NCI-H2227 treated with DMSO at 0.1 percent for 48 hours (cell line): ENCODE measurements at places on chromosomes 4 and X.

- DNase-seq = no peak
These were observed 178.4 kb upstream of the GPR101 start for GRCh38 chrX:137212078-137212632.

GRCh38 chrX:20515841-20516461 is 249.2 kb upstream of the RPS6KA3 start:
- no peak for DNase-seq

GRCh38 chrX:42519666-42520231 is 258.2 kb downstream of the PPP1R2C start:
- DNase-seq = no peak

DNA sequence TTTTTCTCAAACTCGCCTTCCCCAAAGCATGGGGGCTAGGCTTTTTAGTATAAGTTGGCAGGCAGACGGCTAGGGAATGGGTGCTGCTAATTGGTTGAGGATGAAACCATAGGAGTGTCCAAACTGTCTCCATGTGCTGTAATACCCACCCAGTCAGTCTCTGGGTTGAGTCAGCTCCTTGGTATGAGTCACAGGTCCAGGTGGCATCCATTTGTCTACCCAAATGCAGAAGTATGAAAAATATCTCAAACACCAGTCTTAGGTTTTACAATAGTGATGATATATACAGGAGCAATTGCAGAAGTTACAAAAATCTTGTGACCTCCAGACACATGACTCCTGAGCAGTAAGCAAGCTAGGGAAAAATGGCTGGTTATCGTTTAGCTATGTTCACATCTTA is 27.4 kb upstream of the CCSER1 start:
- no peak for DNase-seq

DNA sequence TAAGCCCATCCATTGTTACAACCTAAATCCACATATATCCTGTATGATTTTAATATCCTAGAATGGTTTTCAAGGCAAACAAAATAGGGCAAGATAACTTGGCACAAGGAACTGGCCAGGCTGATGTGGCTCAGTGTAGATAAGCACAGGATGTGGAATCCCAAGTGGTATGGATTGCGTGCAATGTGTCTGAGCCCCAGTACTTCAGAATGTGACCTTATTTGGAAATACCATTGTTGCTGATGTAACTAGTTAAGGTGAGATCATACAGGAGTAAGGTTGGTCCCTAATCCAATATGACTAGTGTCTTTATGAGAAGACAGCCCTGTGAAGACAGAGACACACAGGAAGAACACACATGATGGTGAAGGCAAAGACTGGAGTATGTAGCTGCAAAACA is 72.4 kb downstream of the IL21 start:
- no peak for DNase-seq

DNA sequence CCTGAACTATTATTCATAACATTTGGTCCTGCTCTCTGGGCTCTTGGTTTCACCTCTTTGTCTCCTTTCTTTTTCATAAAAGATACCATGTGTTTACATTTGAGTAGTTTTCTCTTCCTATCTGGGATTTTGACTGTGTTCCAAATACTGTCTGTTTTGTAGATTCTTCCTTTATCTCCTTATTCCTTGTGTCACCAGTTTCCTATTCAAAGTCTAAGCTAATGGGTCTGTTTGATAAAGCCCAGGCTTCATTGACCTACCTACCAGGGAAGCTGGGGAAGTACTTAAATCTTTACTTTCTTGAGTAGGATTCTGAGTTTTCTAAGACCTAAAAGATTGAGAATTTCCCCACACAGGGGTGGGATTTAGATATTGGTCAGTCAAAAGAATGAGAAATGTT is 409.5 kb downstream of the RAPGEF2 start:
- no peak for DNase-seq

DNA sequence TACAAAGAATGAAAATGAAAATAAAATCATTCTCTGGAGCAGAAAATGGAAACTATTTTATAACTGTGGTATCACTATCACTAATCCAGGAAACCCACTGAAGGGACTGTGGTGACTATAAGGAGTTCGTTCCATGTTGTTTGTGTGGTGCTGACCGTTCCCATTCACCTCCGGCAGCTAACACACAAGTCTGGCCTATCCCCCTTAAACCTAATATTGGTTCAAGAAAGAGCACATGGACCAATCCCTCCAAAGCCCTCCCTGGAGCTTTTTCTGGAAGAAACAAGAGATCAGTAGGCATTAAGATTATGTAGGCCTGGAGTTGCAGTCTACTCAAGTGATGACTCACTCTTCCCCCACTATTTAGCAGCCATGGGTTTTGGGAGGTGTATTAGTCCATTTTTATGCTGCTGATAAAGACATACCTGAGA is 25.9 kb upstream of the FAM241A start:
- no peak for DNase-seq

DNA sequence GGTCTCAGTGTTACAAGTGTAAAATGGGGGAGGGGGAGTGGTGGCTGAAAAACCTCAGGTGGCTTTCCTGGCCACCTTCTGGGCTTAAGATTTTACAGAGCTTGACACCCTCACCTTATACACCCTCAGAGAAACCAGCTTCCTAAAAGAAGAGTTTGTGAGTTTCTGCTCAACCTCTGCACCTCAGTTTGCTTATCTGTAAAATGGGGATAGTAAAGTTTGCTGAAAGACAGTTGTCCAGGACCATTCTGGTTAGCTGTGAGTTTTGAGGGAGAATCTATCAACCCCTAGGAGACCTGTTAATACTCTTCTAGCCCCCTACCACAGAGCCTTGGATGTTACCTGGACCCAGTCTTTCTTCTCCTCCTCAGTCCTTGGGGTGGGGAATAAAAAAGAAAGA is 9.7 kb downstream of the TSR2 start:
- DNase-seq = no peak

GRCh38 chr4:76779740-76780459 is 118.0 kb downstream of the SOWAHB start:
- DNase-seq = no peak

DNA sequence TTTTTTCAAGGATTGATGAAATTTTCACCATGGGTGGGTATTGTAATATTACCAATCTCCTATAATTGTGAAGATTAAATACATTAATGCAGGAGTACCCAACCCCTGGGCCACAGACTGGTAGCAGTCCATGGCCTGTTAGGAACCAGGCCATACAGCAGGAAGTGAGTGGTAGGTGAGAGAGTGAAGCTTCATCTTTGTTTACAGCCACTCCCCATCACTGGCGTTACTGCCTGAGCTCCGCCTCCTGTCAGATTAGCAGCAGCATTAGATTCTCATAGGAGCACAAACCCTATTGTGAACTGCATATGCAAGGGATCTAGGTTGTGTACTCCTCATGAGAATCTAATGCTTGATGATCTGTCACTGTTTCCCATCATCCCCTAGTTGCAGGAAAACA is 15.1 kb downstream of the RAPGEF2 start:
- no peak for DNase-seq

DNA sequence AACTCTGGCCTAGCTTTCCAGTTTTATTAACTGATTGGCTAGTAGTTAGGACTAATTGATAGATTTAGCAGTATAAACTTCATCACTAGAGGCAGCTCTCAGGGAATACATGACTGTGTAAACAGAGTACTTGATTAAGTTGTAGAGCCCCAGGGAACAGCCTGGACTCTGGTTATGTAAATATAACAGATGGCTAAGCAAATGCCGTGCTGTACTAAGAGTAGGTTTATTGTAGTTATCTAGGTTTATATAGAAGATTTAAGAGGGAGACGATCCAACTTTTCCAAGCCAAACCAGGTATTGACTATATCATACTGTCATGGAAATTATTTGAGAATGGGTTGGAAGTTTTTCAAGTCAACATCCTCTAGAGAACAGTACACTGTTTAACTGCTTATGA is 463.4 kb upstream of the GRID2 start:
- DNase-seq = no peak

- DNase-seq = no peak
These were observed 49.8 kb downstream of the RAB33B start for GRCh38 chr4:139503622-139504166.

GRCh38 chr4:25533256-25533655 is 122.4 kb upstream of the SLC34A2 start:
- no peak for DNase-seq

DNA sequence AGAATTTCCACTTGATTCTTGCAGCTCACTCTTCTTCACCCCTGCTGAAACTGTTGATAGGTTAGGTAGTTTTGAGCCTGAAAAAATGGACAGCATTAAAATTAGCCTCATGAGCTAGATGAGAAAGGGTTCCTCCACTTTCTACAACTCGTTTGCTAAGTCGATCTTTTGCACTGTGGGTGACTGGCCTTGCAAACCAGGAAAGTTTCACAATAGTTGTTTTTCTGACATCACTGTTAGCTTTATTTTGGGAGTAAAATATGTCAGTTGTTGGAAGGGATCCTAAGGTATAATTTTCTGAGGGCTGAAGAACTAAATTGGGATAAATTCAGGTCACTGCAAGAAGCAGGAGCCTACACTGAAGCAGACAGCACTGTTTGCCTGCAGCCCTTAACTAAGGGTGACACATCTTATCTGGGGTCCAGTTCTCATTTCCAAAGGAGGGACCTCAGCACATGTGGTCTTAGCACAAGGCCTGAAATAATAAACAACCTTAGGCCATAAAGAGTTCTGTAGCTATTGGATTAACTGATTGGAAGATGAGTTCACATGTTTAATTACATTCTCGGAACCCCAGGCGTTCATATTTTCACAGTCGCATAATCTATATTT is 29.1 kb downstream of the ANAPC4 start:
- no peak for DNase-seq

DNA sequence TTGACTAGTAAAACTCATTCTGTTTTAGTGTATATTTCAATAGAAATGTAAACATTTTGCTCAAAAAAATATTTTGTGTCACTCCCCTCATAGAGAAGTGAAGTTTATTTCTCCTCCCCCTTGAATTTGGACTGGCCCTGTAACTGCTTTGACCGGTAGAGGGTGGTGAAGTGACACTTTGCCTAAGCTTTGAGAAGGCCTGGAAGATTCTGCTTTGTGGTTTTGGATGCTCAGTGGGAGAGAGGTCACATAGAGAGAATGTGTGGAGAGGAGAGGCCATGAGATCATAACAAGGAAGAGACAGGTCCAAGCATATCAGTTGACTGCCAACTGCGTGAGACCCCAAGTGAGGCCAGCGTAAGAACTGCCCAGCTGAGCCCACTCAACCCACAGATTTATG is 19.1 kb upstream of the ARX start:
- no peak for DNase-seq

DNA sequence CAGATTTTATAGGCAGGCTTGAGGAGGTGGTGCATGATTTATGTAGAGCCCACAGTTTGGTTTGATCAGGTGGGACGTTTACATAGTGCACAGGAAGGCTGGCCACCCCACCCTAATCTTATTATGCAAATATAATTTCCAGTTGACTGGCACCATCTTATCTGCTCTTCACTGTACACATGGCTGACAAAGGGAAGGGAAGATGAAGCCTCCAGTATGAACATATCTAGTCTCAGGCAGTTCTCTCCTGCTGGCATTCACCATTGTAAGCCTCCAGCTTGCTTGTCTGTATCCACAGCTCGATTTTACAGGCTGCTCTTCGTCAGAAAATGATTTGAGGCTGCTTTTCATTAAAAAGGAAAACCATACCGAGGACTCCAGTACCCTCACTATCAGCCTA is 278.3 kb downstream of the TECRL start:
- DNase-seq = no peak

DNA sequence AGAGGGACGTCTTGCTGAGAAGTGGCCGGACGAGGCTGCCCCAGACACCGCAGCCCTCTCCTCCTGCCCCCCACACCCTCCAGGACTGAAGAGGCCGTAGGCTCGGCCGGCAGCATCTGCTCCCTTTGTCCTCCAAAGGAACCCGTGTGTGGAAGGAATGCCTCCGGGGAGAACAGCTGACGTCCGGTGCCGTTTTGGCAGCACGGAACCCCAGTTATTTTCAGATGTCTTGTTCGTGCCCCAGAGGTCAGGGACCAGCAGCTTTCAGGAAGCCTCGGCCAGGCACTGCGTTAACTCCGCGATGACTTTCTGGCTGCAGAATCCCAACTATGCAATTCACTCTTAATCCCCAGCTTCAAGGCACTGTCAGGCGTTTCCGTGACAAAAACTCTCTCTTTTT is 10.9 kb upstream of the PPP2R3B start:
- DNase-seq = no peak

GRCh38 chrX:69236641-69237040 is 71.4 kb upstream of the PJA1 start:
- no peak for DNase-seq

DNA sequence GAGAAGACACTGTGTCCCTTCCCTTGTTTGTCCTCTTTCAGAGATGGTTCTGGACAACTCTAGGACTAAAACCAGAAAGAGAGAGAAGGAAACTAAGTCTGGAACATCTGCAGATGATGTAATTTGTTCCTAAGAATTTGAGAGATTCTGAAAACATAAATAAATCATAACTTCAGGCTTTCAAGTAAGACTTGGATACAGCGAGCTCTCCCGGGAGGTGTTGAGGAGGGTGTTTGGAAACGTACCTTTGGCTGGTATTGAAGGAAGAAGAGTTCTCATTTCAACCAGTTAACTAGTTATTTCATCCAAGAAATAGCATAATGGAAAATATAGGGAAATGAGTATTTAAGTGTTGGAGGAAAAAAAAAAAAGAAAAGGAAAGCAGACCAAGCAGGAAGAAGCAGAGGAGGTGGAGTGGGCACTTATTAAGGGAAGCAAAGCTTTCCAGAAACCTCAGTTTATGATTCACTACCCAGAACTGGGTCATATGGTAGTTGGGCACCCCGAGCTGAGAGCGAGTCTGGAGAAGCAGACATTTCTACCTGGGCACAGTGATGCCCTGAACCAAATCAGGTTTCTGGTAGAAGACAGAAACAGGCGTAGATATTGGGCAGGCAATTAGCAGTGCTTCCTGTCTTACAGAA is 26.9 kb downstream of the CCNG2 start:
- no peak for DNase-seq

DNA sequence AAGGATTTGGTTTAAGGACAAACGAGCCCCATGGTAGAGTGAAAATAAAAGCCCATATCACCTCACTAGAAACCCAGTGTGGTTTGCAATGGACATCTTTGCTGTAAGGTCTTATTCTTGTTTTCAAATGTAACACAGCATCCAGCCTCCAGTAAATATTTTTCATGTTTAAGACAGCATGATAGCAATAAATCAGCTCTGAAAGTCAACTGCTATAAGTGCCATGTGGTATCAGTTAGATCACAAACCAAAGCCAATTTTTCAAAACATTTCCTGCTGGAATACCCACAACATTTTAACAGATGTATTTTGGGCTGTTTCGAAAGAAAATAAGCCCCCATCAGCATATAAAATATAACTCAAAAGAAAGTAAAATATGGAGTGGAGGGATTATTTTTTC is 24.0 kb upstream of the SCML1 start:
- no peak for DNase-seq

DNA sequence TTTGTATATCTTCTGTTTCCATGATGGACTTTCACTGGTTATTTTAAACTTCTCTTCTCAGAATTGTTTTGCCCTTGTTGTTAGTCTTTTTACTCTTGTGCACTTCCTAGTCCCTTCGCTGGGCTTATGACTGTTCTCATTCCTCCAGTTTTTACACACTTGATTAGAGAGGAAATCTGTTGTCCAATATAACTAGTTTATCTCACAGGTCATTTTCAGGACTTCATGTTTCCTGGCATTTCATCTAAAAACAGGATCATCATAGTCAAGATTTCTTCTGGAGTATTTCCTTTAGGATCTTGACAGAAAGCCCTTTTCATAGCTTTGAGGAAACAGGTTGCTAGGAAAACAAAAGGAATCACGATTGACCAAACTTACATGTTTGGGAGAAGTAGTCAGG is 3.0 kb downstream of the FNIP2 start:
- DNase-seq = no peak
